Activated CD4-positive, CD25-positive, alpha-beta regulatory T cell (primary cell): ENCODE measurements at places on chromosomes 16 and 17.

GRCh38 chr16:2474877-2475412 is at the start of gene TBC1D24:
Gene TBC1D24, plus strand, starts transcription at chr16:2475127. Its CDS starts 21,022 bp downstream, at chr16:2496149.
- DNase-seq = peak; percentile 54

DNA sequence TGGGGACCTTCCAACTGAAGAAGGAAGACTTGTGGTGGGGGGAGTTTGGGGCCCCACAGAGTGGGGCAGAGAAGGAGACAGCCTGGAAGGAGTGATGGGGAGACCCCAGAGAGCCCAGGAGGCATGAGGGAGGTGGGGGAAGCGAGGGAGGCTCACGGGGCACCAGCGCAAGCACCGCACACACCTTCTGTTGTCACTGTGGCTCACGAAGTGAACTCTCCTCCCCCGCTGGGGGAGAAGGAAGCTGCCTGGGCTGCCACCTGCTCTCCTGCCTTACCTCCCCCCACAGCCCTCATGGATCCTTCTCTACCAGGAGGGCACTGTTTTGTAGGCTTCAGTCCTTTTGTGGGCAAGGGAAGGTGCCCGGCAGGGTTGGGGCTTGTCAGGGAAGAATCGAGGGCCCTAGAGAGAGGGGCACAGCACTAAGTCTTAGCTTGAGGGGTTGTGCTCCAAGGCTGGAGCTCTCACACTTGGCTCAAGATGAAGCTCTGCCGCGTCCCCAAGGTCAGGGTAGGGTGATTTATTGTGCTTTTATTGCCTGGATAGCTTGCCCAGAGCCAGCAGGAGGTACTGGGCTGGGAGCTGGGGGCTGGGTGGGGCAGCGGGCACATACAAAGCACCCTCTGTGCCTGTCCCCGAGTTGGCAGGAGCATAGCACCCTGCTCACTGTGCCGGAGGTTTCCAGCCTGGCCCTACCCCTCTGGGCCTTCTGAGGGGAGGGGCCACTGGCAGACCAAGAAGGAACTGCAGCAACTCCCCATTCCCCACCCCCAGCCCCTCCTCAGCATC is 4.6 kb upstream of the STARD3 start:
- no peak for DNase-seq

- no peak for DNase-seq
These were observed 593 bp downstream of the GFER start for GRCh38 chr16:1984347-1985225.

DNA sequence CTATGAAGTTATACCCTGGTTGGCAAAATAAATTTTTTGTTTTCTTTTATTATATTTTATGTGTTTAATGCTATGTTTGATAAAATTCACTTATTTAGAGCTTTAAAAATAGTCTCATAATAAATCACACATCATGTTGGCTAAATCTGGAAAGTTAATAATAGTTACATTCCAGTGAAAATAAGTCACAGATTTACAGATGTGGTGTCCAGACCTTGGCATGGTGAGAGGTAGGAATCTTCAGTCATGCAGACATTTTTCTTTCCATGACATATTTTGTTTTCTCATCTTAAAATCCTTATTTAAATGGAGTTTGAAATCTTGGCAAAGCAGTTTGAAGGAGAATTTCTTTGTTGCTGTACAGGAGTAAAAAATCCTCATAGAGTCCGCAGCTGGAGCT is 48.1 kb upstream of the GOSR1 start:
- DNase-seq = no peak

DNA sequence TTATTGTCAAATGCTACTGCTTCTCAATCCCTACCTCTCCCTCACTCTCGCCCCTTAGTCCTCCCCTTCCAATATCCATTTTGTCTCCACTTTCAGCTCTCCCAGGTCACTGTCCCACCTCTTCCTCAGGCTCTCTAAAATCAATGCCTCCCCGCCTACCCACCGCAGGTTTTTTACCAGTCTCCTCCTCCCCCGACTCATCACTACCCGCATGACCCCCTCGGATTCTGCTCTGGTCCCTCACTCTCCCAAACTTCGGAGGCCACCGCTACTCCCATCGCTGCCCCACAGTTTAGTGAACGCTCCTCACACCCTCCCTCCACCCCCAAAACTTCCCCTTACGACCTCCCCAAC is 513 bp downstream of the CRLF3 start:
- no peak for DNase-seq

GRCh38 chr16:67210069-67210937 is 11.4 kb downstream of the ELMO3 start:
- DNase-seq = no peak

DNA sequence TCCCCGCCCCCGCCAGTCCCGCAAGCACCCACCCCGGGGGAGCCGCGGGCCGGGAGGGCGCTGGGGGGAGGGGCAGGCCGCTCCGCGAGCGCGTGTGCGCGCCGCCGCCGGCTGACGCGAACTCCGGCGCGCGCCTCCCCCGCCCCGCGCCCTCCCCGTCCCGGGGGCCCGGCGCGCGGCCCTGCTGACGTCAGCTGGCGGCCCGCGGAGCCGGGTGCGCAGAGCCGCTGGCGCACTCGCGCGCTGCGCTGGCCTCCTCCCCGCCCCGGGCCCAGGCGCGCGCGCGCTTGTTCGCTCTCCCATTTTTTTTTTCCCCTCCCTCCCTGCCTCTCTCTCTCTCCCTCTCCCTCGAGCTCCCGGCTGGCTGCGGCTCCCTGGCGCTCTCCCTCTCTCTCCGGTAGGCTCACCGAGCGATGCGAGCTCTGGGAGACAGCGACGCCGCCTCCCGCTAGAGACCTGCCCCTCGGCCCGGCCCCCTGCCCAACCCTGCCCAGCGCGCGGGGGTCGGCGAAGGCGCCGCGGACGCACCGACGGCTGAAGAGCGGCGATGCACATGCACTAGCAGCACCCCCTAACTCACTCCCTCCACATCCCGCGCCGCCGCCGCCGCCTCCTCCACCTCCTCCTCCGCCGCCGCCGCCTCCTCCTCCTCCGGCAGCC is at the start of gene GNAO1:
GNAO1 (plus strand) TSS at position 334 of the 660 bp plus-strand sequence. CDS start 747 bp downstream, outside the sequence.
- no peak for DNase-seq

DNA sequence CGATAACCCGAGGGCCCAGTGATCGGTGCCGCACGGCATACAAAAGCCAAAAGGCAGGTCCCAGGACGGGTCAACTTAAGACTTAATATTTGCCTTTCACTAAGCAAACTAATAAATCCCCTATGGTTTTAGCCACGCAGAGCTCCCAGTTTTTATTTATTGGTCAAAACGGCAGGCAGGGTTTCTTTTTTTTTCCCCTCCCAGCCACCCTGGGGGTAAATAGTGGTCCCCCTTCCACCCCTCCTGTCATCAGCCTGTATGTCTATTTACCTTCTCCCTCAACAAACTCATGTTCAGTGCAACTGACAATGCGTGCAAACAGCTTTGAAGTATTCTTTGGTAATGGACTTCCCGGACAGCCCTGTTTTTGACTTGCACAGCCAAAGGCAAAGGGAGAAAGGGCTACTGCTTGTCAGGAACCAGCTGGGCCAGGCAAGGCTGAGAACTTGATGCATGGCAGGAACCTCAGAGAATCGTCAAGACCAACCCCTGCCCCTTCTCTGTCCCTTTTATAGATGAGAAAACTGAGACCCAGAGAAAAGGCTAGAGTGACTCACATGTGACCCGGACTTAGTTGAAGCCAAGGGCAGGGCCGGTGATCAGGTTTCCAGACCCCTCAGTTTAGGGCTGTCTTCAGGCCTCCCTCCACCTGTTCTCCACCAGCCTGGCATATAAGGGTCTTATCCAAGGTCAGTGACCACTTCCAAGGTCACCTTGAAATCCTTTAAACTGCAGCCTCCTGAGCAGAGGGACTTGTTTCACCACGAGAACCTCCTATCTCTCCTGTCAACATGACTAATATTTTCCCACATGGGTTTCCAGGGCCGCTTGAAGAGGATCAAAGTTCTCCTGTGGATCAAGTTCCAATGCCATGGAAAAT is 279.0 kb downstream of the SOX9 start:
- no peak for DNase-seq

DNA sequence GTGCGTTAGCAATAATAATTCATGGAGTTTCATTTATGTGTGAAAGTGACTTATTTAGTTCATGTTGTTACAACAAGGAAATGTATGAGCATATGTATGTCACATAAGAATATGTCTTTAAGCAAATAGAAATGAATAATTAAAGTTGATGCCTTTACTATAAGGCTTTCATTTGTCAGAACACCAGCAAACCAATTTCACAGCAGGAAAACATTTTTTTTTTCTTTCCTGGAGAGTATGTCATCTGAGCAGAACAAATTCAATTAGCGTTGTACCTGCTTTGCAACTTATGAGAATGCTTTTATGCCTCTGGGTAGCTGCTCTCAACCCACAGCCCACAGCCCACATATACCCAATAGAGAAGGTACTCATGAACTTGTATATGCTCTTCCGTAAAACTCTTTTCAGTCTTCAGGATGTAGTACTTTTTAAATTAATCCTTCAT is 26.3 kb upstream of the APOH start:
- no peak for DNase-seq

GRCh38 chr17:17384961-17385360 is 81.8 kb downstream of the NT5M start:
- no peak for DNase-seq

GRCh38 chr17:75861927-75862317 is 6.8 kb upstream of the WBP2 start:
- no peak for DNase-seq

DNA sequence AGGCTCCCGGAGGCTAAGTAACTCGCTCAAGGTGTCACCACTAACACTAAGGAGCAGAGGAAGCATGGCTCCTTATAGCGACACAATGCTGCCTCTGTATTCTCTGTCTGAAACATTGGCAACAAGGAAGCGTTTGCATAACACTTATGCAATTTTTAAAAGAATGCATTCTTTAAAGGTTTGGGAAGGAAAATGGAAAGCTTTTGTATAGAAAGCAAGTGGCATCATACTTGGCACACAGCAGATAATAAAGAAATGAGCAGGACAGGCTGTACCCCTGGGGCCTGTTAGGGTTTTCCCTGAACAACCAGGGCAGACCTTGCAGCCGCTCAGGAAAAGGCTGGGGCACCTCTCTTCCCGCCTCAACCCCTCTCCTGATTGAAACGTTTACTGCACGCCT is 36.9 kb downstream of the PPL start:
- no peak for DNase-seq
